ENCODE measurements at places on chromosomes 12 and 14. TPM values are rescaled to one million over a fixed set of nuclear protein-coding genes. Genes with fewer than 3 reads are reported as not detected.

KSR2 gene
- total RNA-seq: 3.6 TPM

SLC17A8 gene
- 8.8 TPM for total RNA-seq

ASPG gene
- 0.45 TPM for total RNA-seq

MANSC4 gene
- 0.27 TPM for total RNA-seq

GPRC5D gene
- total RNA-seq: not detected

SLCO1A2 gene
- 5.9 TPM for total RNA-seq

HNF1A gene
- not detected for total RNA-seq

GLRX5 gene
- 20.3 TPM for total RNA-seq

ADAM20 gene
- 7.1 TPM for total RNA-seq

B4GALNT3 gene
- total RNA-seq: 2.4 TPM

RFLNA gene
- 8.5 TPM for total RNA-seq

DLK1 gene
- 0.54 TPM for total RNA-seq

RFX4 gene
- 25.9 TPM for total RNA-seq

CISTR gene
- not detected for total RNA-seq

INHBC gene
- total RNA-seq: not detected

FOXJ2 gene
- 6.6 TPM for total RNA-seq

KRT6A gene
- not detected for total RNA-seq

CLECL1 gene
- not detected for total RNA-seq

TSPAN8 gene
- total RNA-seq: 0.91 TPM

ASIC1 gene
- total RNA-seq: 20.5 TPM

TAMALIN gene
- total RNA-seq: 5.4 TPM

SLC5A8 gene
- total RNA-seq: 3.1 TPM

CACNA2D4 gene
- 0.45 TPM for total RNA-seq

OSGEP gene
- total RNA-seq: 48.9 TPM

ACOT6 gene
- not detected for total RNA-seq

CAPS2 gene
- total RNA-seq: 32.8 TPM

SRGAP1 gene
- total RNA-seq: 39.0 TPM

LBHD2 gene
- total RNA-seq: not detected

STYK1 gene
- total RNA-seq: 4.9 TPM

All from cerebellum (tissue), 4 donors.